ENCODE measurements at places on chromosomes 2 and 18.
A peak's percentile ranks its signal among the peaks of the same experiment; 100 is the strongest.

DNA sequence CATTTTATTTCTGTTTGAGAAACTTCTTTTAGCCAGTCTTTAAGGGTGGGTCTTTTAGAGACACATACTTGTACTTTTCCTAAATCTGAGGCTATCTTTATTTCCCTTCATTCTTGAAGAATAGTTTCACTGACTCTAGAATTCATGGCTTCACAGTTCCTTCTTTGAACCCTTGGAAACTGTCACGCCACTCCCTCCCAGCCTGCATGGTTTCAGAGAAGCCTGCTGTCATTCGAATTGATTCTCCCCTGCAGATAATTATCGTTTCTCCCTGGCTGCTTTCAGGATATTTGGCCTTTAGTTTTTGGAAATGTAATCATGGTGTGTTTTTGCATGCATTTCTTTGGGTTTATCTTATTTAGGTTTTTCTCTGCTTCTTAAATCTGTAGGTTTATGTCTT is 72.0 kb upstream of the REV1 start:
- DNase-seq = no peak

GRCh38 chr2:28356095-28356911 is 36.4 kb upstream of the FOSL2 start:
- DNase-seq = no peak

DNA sequence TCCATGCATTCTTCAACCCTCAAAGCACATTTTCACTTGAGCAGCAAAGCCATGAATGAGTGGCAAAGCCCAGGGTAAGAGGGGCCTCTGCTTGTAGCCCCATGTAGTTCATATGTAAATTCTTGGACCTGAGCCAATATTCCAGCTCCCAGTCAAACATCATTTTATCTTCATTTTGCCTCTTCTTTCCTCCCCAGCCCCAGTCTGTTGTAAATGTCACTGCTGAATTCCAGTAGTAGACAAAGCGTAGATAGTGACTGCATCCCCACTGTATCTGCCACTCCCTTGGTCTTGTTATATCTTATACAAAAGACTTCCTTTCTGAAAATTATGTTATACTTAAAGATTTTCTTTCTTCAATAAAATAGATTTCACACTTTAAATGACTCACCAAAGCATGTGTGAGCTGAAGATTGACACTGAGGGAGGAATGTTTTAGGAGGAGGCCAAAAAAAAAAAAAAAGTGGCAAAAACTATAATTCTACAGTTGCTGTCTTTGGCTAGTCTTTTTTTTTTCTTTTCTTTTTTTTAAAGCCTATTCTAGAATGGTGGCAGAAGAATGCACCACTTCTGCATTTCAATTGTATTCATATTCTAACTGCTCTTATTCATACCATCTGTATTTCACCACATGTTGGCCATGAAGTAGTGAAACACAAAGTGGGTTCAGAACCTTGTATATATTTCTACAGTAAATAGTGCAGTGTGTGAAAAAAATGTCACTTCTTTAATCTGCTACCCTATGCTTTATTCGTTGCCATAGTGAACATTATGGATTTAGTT is 306.1 kb downstream of the CPS1 start:
- DNase-seq = no peak

DNA sequence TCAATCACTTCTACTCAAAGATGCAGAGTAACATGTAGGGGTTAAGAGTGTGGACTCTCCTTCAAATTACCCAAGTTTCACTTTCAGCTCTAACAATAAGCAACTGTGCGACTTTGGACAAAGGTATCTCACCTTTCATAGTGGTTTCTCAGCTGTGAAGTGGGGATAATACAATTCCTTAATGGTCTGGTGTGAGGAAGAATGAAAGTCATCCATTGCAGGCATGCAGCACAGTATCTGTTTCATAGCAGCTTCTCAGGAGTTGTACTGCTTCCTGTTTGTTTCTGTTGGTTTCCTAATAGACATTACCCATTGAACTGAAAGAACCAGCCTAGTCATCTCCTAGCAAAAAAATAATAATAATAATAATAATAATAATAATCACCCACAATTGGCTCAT is 74.4 kb downstream of the DDX18 start:
- no peak for DNase-seq

GRCh38 chr2:239113171-239113570 is 265.3 kb downstream of the TWIST2 start:
- DNase-seq = no peak

GRCh38 chr2:45884126-45884525 is 232.7 kb downstream of the PRKCE start:
- DNase-seq = no peak

GRCh38 chr18:50315100-50315871 is 27.8 kb upstream of the CXXC1 start:
- no peak for DNase-seq

- no peak for DNase-seq
Observed at GRCh38 chr18:29147944-29148343, 971.0 kb upstream of the CDH2 start.

GRCh38 chr18:37391698-37392548 is 173.7 kb downstream of the CELF4 start:
- no peak for DNase-seq

- no peak for DNase-seq
Observed at GRCh38 chr18:65091744-65092329, 659.0 kb upstream of the CDH7 start.

GRCh38 chr2:26609839-26610277 is 31.3 kb downstream of the CIB4 start:
- DNase-seq = peak; percentile 56

GRCh38 chr18:61910101-61910500 is 17.3 kb upstream of the RNF152 start:
- DNase-seq = no peak

DNA sequence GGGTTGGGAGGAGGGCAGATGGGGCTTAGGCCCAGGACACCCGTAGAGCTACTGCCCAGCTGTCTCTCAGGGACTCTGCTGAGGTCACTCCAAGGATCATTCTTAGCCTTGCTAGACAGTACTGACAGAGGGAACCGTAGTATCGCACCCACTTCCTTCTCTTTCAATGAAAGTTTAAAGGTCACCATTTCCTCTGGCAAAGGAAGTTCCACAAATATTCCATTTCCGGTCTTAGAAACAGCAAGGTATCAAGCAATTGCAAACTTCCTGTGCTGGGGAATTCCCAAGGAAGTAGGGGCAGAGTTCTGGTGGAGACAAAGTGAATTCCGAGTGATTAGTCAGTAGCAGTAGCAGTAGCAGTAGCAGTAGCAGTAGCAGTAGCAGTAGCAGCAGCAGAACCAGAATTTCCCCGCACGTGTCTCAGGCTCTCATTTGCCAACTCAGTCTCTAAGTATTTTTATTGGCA is 24.7 kb downstream of the IL1B start:
- DNase-seq = no peak

- no peak for DNase-seq
Observed at GRCh38 chr2:169808221-169808620, 9.6 kb downstream of the SSB start.

GRCh38 chr2:83251321-83251872 is 1207.7 kb downstream of the SUCLG1 start:
- no peak for DNase-seq

GRCh38 chr2:182897137-182897536 is 30.7 kb upstream of the FRZB start:
- no peak for DNase-seq

DNA sequence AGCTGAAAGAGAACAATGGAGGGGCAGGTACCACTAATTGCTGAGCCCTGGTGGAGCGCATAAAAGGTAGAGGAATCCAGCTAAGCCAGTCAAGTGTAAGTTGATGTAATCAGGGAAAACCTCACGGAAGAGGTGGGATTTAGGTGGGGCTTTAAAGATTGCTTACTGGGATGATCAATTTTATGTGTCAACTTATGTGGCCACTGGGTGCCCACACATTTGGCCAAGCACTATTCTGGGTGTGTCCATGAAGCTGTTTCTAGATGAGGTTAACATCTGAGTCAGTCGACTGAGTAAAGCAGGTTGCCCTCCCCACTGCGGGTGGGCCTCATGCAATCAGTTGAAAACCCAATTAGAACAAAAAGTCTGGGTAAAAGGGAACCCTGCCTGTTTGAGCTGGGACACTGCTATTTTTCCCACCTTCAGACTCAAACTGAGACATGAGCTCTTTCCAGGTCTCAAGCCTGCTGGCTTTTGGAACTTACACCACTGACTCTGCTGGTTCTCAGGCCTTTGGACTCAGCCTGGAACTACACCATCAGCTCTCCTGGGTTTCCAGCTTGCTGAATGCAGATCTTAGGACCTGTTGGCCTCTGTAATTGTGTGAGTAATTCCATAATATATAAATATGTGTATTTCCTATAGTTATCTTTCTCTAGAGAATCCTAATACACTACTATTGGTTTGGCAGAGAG is 67.3 kb downstream of the MYO5B start:
- DNase-seq = no peak

DNA sequence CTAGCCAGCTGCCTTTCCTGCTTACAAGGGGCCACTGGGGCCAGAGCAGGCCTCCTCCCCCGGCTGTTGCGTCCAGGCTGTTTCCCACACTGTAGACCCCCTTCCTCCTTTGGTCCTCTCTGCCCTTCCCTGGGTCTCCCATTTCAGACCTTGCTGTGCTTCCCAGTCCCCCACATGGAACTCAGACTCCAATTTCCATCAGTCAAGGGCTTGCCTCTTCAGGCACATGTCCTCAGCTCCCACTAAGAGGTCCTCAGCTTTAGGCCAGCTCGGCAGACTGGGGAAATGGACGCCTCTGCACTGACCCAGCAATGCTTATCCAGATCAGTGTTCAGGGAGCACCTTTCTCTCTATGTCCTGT is 98.0 kb upstream of the BZW1 start:
- peak; percentile 73 for DNase-seq

GRCh38 chr2:27451095-27451494 is 8.9 kb downstream of the KRTCAP3 start:
- no peak for DNase-seq

DNA sequence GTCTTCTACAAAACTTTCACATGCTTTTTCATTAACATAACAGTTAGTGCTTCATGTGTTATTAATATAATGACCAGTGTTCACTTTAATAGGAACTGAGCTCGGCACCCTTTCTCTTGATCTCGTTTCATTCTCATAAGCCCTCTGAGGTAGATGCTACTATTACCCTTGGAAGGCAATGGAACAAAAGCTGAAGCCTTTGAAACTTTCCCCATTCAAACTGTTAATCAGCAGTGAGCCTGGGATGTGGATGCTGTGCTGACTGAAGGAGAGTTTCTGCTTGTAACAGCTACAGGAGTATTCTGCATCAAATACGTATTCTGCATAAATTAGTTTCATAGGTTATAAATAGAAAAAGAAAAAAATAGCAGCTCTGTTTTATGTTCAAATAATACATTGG is 904.0 kb upstream of the CDH2 start:
- no peak for DNase-seq

DNA sequence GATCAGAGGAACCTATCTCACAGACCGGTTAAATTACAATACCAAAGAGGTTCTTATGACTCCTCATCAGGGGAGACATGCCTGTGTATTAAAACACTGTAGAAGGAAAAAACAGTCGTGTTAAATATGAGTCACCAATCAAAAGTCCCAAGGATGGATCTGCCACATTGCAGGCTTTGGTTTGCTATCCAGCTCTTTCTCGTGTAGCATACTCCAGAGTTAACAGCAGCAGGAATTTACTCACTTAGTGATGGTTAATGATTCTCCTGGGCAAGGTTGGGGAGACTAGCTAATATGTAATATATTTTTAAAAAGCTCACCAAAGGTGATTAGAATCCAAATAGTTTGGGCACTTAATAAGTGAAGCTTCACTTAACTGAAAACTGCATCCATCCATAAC is 109.7 kb downstream of the MBD5 start:
- DNase-seq = no peak

GRCh38 chr2:66701251-66701650 is 266.3 kb downstream of the MEIS1 start:
- no peak for DNase-seq

All from activated CD8-positive, alpha-beta memory T cell treated with anti-CD3 and anti-CD28 coated beads, Interleukin-2, amount 50 U/mL, for 48 hours (primary cell).